Suppressor macrophage treated with lipopolysaccharide for 1 hour (primary cell): ENCODE measurements at places on chromosomes 5 and 9.
A peak's percentile ranks its signal among the peaks of the same experiment; 100 is the strongest.

- no peak for DNase-seq
Measured at GRCh38 chr9:89742660-89743059, 137.8 kb downstream of the GADD45G start.

GRCh38 chr9:37146410-37146809, 26.0 kb downstream of the ZCCHC7 start:
- peak; percentile 25 for DNase-seq

GRCh38 chr5:120683580-120683979, 219.5 kb downstream of the PRR16 start:
- DNase-seq: no peak

- DNase-seq: no peak
Measured at GRCh38 chr5:137026296-137026695, 472.8 kb downstream of the SPOCK1 start.

DNA sequence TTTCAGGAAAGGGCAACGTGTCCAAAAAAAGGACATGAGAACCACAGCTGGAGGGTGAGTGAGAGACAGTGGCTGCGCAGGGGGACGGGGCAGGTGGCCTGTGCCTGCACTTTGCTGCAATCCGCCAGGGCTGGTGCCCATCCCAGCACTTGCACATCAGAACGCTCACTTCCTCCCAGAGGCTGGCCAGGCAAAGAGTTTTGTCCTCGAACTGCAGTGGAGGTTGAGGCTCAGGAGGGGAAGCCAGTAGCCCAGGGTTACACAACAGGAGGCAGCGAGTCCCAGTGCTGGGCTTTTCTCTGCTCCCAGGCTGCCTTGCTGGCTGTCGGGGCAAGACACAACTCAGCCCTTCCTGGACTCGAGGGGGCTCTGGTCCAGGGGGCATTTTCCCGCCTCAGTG, 33.1 kb downstream of the CRB2 start:
- DNase-seq: peak; percentile 37

DNA sequence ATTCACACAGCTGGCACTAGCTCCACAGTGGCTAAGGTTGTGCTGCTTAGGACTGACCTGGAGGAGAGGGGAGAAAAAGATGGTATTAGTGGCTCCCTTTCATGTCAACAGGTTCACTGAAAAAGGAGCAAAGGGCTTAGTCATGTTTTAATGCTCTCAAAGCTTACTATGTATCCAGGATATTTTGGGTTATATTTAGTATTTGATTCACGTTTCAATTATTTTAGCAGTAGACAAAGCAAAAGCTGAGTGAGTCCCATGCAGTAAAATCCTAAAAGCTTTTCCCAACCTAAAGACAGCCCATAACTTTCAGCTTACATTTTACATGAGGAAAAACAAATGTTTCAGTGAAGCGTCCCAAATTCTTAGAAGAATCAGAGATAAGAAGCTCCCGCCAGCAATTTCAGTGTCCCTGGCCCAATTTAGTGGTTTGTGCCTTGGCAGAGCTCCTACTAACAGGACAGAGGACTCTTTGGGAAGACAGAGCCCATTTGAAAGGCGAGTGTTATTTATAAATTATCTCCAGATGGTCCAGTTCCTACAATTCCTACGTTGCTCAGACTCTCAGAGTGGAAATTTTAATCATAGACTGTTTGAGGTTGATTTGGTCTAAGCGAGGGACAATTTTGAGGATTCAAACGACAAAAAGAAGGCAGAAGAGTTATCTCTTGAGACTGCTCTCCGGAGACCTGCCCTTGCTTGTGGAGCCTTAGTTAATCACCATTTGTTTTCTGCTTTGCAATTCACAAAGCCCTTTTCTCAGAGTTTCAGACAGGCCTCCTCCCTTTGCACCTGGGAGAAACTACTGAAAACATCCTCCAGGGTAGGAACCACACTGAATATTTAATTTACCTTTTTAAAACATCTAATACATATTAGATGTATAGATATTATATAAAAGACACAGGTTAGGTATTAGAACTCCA, 225.0 kb upstream of the ANKRD55 start:
- DNase-seq: no peak

DNA sequence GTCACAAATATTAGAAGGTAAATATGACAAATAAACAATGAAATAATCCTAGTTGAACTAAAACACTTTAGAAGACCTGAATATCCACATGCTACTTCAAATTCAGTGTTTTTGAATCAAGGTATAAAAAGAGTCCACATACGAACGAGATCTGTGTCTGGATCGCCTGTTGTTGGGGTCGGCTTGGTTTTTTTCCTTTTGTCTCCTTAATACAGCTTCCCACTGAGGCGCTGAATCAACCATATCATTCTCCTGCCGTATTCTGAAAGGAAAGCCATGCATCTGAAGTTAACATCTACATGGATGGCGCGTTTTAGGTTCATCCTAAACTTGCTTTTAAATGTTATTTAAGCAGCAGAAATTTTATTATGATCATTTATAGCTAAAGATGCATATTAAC, 235.2 kb downstream of the EPB41L4A start:
- DNase-seq: no peak

DNA sequence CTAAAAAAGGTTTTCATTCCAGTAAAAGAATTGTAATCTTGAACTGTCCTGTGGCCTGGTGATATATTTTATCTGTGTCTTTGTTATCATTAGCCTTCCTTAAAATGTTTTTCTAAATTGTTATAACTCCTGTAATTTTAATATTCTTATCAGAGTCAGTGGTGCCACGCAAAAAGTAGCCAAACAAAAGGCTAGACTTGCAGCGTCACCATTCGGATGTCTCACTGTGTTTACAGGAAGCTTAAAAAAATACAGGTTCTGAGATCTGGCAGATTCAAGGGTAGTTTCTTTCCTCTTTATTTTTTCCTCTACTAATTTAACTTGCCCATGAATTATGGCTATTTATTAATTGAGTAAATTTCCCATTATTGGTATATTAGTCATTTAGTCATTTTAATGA, 362.3 kb downstream of the MAT2B start:
- DNase-seq: no peak

DNA sequence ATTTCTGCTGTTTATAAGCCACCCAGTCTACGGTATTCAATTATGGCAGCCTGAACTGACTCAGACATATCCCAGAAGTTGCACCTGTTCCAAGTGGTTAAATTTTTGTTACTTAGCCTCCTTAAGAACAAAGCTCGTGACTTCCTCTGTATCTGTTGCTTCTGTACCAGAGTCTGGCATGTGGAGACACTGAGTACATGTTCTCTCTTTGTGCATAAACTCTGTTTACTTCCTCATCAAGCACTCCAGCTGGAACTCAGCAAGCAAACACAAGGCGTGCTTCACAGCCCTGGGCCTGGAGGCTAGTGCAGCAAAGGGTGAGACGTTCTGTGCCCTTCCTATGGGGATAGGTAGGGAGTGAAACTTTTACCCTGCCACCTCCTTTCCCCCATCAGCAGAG, 19.0 kb downstream of the C9orf152 start:
- DNase-seq: peak; percentile 64

- DNase-seq: no peak
Measured at GRCh38 chr9:13718086-13718485, 438.6 kb upstream of the MPDZ start.

- no peak for DNase-seq
Measured at GRCh38 chr5:156755421-156756087, 94.5 kb upstream of the PPP1R2B start.

DNA sequence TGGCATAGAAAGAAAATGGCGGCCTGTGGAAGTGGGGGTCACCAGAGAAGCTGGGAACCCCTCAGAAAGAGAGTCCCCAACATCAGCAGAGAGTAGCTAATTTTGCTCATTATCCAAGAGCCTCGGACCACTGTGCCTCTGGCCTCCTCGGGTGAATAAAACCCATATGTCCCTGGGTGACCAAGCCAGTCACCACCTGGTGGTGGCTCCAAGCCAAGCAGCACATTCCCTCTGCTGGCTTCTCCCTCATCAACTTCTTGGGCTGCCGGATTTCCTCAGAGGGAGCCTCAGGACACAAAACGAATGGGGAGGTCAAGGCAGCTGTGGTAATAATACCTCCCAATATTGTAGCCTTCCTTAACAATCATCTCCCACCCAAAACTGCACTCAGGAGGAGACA, 242.5 kb downstream of the NFIB start:
- no peak for DNase-seq

DNA sequence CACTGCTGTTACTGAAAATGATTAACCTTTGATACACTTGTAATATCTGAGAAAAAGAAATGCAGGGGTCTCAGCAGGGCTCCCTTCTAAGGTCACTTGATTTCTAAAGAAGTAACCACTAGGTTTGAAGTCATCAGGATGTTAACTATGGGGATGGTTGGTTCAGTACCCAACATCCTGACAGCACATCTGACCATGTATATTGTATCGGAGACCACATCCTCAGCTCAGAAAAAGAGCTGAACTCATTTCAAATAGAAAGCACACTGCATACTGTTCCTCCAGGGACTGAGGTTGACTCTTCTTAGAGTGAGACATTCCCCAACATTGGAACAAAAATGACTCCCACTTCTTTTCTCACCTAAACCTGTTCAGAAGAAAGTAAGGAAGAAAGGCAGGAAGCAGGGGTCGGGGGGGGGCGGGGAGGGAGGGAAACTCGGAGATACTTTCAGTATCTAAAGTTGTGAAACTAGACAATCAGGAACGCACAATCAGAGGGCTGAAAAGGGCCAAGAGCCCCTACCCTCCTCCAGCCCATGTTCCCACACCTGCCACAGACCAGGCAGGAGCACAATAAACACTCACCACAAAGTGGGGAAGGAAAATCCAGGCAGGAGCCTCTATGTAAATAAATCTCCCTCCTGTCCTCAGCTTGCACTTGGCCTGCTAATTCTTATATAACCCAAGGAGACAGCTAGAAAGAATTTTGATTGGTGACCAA, 730 bp upstream of the GZMA start:
- DNase-seq: no peak

DNA sequence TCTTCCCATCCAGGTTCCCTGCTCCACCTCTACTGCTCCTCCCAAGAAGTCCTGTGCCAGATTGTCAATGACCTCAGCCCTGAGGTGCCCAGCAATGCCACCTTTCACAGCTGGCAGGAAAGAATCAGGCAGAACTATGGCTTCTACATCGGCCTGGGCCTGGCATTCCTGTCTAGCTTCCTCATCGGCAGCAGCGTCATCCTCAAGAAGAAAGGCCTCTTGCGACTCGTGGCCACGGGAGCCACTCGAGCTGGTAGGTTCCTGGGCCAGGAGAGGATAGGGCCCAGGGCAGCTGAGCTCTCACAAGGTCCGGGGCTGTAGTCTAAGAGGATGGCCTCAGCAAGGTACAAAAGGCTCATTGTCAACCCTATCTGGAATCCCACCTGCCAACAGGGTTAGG, 3.1 kb downstream of the NIPAL4 start:
- DNase-seq: no peak
